ENCODE measurements at places on chromosomes 4 and X. TPM values are rescaled to one million over a fixed set of nuclear protein-coding genes. Genes with fewer than 3 reads are reported as not detected.

KIF4A gene
- total RNA-seq = 20.1 TPM

XKRX gene
- 2.7 TPM for total RNA-seq

TACR3 gene
- total RNA-seq = not detected

DNA sequence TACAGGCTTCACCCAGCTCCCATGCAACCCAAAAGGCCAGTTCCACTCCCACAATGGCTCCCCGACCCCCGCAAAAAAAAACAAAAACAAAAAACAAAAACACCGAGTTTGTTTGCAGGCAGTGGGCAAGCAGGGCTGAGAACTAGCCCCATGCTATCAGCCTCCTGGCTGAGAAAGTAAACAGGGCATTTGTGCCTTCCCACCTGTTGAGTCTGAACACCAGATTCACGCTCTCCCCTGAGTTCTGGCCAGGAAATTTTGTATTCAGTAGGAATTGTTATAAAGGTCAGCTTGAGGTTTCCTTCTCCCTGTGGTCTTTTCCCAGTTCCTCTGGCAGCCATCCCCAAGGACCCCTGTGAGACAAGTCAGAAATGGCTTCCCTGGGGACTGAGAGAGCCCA is 1066.5 kb downstream of the GLUD2 start:
- DNase-seq = no peak

DNA sequence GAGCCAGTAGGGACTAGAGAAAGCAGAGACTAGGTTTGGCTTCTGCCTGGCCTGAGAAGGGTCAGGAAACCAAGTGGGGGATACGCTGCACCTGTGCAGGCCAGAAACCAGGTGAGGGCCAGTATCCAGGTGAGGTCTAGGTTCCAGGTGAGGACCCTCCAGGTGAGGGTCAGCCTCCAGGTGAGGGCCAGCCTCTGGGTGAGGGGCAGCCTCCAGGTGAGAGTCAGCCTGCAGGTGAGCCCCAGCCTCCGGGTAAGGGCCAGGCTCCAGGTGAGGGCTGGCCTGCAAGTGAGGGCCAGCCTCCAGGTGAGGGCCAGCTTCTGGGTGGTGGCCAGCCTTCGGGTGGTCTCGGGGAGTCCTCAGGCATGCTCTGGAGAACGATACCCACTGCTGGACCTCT is 238.8 kb downstream of the USP46 start:
- DNase-seq = no peak

DNA sequence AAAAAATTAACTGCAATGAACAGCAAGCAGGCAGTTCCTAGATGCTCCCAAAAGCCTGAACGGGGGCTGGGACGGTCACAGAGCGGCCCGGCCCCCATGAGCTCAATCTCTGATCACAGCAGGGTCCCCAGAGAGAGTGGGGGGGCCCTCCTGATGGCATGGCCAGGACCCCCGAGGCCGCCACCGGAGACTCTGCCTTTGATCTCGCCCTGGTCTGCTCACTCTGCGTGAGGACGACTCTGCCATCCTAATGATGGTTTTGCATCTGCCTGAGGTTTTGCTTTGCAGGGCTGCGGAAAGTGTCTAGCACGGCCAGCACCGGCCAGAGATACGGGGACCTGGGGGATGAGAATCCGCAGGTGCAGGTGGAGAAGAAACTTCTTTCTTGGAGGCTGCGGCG is 103.8 kb downstream of the SHOX start:
- no peak for DNase-seq

DNA sequence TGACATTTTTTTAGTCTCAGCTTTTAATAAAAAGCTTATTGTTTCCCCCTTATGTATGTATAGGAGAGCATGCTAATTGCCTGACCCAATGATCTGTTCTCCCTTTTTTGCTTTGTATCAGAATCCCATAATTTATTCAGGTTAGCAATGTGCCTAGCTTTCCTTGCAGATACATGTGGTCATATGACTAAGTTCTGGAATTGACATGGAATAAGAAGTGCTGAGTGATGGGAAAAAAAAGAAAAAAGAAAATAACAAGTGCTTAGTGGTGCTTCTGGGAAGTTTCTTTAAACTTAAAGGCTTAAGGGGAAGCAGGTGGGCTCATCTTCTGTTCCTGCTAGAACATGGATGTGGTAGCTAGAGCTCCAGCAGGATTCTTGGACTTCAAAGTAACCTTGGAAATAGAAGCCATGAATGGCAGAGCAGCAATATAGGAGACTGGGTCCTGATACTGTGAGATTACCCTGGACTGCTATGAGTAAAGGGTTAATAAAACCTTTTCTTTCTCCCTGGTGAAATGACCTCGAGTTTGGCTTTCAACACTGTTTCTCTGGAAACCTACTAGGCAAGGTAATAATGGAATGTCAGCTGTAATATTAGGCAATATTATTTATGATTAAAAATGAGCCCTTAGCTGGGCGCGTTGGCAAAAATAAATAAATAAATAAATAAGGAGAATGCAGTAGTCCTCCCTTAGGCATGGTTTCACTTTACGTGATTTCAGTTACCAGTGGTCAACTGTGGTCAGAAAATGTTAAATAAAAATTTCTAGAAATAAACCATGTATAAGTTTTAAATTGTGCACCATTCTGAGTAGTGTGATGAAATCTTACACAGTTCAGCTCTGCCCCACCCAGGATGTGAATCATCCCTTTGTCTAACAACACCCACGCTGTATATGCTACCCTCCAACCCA is 16.7 kb upstream of the RBM41 start:
- peak; percentile 88 for DNase-seq

- DNase-seq = no peak
Measured at GRCh38 chrX:111881715-111882114, 5.7 kb downstream of the TRPC5OS start.

DNA sequence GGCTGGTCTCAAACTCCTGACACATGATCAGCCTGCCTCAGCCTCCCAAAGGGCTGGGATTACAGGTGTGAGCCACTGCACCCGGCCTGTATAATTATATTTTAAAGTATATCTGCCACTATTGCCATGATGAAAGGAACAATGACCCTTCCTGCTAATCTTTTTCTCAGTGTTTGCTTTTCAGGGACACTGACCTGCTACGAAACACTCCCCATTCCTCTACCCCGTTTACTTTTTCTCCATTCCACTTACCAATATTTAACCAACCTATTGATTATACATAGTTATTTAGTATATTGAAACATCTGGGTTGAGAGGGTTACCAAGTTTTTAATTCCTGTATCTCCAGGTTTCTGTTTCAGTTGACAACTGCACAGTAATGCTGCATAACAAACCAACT is 331.9 kb upstream of the NDST3 start:
- no peak for DNase-seq

All from HT-29 (cell line).